ENCODE measurements at places on chromosomes 6 and 20. TPM values are rescaled to one million over a fixed set of nuclear protein-coding genes. Genes with fewer than 3 reads are reported as not detected.
A peak's percentile ranks its signal among the peaks of the same experiment; 100 is the strongest.

DNA sequence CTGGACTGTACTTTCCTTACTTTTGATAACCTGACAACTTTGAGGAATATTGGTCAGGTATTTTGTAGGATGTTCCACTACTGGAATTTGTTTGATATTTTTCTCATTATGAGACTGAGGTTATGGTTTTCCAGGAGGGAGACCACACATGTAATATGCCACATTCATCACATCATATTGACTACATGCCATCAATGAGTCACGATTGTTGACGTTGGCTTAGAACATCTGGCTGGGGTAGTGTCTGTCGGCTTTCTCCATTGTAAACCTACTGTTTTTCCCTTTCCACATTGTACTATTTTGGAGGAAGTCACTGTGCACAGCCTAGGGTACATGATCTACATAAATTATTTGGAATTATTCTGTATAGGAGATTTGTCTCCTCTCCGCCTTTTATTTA lies 1.4 kb upstream of the STX11 start:
- DNase-seq: peak; percentile 15

- DNase-seq: peak; percentile 17
Measured at GRCh38 chr6:41502917-41503671, 43.1 kb upstream of the FOXP4 start.

DNA sequence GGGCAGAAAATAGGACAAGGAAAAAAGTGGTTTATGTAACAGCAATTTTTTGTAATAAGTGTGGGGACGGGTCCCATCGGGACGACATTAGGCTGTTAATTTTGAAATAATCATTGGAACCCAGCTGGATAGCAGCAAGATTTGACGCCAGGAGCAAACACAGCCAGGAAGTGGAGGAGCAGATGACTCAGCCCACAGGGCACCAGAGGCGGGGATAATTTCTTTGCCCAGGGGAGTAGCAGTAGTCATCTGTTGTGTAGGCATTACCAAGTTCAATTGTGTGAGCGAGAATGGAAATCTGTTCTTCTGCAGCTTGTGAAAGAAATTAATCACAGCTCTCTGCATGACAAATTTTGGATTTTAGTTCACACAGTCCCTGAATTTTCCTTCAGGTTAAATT lies 22.6 kb upstream of the RIN2 start:
- peak; percentile 94 for DNase-seq

GRCh38 chr6:15184441-15184861 lies 61.4 kb upstream of the JARID2 start:
- no peak for DNase-seq

DNA sequence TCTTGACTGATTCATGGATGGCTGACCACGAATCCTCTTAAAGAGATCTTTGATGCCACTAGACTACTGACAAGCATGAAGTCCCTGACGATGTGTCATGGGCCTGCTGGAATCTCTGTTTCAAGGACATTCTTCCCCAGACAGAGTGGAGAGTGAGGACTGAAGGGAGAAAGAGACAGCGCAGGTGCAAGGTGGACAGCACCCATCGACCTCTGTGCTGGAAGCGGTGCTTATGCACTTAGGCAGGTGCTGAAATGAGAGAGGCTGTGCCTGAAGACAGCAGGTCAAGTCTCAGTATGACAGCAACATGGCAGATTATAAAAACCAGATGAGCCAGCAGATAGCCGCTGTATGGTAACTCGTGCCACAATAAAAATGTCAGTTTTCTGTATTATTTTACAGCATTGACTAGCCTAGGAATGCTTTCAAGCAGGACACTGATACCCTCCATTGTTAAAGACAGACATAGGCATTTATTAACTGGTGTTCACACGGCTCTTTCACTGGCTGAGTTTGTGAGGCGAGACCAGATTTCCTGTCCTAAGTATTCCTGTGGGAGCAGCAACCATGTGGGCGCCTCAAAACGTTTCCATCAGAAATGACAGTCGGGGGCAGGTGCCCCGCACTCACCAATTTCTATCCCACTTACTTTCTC lies 47.5 kb downstream of the FOXC1 start:
- no peak for DNase-seq

GRCh38 chr6:11714116-11714797 lies 64.3 kb downstream of the ADTRP start:
- DNase-seq: no peak

DNA sequence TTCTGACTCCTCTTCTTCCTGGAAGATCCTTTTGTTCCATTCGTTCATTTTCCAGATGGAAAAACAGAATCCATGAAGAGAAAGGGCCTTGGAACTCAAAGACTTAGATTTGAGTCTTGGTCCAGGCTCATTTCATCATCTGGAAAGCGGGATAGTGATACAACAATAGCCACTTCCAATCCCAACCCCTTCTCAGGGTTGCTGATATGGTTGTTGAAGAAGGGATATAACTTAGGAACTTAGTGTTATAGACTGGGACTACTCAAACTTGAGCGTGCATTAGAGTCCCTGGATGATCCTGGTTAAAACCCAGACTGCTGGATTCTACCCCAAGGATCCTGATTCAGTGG lies 1.3 kb downstream of the GDAP1L1 start:
- DNase-seq: no peak

DNA sequence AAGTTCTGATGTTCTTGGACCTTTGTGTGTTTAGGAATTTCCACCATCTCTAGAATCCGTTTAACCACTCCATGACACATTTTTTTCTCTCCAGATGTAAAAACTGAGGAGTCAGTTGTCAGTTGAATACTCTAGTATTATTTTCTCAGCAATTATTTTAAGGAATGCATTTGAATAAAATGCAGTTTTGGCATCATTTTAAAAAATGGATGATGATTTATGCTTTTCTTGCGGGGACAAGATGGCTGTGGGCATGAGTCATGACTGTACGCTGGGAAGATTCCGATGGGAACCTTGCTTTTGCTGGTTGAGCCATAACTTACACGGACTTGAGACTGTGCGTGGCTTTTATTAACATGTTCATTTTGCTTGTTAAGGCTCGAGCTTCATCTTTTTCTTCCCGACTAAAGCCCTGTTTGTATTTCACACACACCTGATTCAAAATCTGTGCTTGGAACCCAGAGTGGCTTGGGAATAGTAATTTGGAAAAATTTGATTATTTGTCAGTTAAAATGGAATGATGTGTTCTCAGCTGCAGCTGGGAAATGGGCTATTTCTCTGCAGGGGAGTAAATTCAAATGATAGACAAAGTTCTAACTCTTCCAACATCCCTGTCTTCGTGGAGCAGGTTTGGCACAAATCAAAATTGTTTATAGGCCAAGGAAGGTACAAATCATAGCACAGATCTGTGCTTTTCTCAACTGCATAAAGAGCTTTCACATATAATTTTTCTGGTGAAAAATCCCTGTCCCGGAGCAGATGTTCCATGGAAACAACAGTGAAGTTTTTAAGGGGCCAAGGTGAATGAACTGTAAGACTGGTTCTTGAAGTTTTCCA lies 470.5 kb upstream of the JAG1 start:
- peak; percentile 29 for DNase-seq

DNA sequence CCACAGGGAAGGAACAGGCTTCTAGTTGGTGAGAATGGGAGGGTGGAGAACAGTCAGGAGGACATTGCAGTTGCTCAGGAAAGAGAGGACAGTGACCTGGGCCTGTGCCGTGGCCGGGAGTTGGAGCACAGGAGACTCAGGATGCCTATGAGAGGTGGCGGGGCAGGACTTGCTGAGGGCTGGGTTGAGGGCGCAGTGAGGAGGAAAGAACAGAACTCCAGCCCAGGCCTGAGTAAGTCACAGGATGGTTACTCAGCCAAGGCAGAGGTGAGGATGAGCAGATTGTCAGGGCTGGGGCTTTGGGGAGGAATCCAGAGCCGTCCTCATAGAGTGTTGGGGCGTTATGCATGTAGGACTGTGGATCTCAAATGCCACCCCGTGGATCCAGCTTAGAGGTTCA lies 21.2 kb downstream of the CST4 start:
- DNase-seq: no peak

DNA sequence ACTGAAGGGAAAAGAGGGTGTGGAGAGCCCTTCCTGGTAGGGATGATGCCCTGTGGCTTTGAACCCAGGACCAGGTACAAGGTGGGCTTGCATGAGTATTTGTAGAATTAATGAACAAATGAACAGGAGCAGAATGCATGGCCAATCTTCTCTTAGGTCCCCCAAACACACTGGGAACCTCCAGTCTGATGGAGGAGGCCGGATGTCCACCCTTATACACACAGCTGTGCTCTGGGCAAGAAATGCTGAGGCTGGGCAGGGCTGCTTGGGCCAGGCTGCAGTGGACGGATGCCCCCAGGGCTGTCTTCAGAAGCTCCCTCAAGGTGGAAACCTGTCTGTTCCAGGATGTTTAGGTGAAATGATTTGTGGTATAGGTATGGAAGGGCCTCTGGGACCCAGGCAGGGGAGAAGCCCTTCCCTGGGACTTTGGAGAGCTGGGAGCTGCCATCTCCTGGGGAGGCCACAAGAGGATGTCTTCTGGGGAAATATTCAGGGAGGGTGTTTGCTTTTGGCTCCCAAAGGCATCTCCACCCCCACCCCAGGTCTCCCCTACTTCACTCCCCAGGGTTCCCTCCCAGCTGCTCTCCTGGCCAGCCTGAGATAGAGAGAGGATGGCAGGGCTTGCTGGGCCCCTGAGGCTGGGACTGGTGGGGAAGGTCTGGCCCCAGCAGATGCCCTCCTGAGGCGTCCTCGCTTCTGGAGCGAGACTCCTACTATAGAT lies 23.3 kb downstream of the VEGFA start:
- no peak for DNase-seq

DNA sequence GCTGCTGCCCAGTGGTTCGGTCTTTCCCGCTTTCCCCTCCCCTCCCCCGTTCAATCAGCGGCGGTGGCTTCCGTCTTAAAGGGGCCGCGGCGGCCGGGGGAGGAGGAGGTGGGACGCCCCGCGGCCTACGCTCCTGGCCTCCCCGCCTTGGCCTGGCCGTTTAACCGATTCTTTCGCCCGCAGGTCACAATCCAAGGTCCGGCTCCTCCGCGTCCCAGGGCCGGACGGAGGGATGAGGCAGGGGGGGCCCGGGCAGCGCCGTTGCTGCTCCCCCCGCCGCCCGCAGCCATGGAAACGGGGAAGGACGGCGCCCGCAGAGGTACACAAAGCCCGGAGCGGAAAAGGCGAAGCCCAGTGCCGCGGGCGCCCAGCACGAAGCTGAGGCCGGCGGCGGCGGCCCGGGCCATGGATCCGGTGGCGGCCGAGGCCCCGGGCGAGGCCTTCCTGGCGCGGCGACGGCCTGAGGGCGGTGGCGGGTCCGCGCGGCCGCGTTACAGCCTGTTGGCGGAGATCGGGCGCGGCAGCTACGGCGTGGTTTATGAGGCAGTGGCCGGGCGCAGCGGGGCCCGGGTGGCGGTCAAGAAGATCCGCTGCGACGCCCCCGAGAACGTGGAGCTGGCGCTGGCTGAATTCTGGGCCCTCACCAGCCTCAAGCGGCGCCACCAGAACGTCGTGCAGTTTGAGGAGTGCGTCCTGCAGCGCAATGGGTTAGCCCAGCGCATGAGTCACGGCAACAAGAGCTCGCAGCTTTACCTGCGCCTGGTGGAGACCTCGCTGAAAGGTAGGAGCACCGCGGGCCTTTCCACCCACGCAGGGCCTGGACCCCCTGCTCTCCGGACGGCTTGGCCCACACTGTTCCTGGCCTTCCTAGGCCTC lies 1.2 kb downstream of the STK35 start:
- peak; percentile 88 for DNase-seq

- DNase-seq: no peak
Measured at GRCh38 chr6:127997496-127998164, 96.8 kb upstream of the THEMIS start.

DNA sequence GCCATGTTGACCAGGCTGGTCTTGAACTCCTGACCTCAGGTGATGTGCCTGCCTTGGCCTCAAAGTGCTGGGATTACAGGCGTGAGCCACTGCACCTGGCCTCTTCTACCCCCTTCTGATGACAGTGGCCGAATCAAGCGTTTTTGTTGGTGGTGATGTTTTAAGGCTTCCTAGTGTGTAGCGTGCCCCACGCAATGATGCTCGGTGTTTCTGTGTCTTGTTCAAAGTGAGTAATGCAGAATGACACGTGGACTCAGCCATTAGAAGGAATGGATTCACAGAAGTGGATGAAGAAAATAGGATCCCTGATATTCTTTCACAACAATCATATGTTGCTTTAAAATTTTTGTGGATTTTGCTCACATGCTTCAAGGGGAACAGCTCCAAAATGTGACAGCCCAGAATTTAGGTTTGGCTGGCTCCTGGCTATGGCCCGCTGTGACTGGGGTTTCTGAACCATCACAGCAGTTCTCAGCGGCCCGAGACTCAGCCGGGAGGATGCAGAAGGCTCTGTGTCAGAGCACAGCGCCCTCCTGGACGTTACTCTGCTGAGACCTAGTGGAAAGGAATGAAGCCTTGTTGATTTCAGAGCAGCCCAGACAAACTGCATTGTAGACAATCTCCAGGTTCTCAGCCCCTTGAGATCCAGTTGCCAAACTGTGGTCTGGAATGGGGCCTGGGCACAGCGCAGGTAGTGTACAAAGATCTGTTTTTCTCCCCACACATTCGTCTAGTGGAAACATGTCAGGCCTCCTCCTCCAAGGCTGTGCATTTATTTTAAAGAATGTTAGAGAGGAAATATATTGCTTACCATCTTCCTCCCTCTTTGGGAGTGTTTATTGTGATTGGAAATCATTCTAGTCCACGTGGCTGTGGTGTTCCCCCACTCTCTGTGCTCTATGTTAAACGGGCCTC lies 57.6 kb upstream of the TIAM2 start:
- DNase-seq: peak; percentile 59

- no peak for DNase-seq
Measured at GRCh38 chr20:23869520-23869919, 10.0 kb downstream of the CST5 start.

- no peak for DNase-seq
Measured at GRCh38 chr20:54491506-54491905, 16.1 kb downstream of the DOK5 start.

DNA sequence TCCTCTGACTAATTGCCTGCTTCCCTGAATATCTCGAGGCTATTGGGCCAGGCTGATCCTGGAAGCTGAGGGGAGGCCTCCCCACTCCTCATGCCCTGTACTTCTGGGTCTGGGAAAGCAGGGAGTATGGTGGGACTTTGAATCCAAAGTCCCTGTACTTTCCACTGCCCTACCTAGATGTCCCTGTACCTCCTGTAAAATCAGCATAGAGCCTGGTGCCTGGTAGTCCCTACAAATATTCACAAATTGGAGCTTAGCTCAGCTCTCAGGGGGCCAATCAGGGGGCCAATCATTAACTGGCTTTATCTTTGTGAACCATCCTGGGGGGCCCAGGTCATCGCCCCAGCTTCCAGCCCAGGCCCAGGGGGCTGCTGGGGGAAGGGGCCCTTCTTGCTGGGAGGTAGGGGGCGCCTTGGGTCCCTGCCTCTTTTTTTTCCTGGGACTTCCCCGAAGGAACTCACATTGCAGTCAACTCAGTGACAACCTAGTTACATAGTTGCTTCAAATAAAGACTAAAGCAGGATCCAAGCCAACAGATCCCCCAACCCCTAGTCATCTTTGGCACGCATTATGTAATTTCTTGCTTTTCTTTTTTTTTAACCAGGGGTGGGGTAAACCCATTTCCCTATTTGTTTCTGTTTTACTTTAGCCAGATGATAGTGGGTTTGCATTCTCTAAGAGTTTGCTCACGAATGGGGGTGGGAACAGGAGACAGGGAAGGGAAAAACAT lies 6.9 kb upstream of the VEGFA start:
- DNase-seq: no peak

GRCh38 chr20:17747431-17747846 lies 47.7 kb downstream of the BANF2 start:
- DNase-seq: peak; percentile 85

Gene ANKS1A
- 6.7 TPM for polyA plus RNA-seq

Gene ANKRD66
- not detected for polyA plus RNA-seq

Gene SEMG2
- not detected for polyA plus RNA-seq

Gene KHDC1
- 4.2 TPM for polyA plus RNA-seq

Gene GLP1R
- not detected for polyA plus RNA-seq

Gene IL17F
- polyA plus RNA-seq: not detected
